Cerebellar nuclear complex (tissue), 1 donor: ENCODE measurements at places on chromosomes 12 and 14.

DNA sequence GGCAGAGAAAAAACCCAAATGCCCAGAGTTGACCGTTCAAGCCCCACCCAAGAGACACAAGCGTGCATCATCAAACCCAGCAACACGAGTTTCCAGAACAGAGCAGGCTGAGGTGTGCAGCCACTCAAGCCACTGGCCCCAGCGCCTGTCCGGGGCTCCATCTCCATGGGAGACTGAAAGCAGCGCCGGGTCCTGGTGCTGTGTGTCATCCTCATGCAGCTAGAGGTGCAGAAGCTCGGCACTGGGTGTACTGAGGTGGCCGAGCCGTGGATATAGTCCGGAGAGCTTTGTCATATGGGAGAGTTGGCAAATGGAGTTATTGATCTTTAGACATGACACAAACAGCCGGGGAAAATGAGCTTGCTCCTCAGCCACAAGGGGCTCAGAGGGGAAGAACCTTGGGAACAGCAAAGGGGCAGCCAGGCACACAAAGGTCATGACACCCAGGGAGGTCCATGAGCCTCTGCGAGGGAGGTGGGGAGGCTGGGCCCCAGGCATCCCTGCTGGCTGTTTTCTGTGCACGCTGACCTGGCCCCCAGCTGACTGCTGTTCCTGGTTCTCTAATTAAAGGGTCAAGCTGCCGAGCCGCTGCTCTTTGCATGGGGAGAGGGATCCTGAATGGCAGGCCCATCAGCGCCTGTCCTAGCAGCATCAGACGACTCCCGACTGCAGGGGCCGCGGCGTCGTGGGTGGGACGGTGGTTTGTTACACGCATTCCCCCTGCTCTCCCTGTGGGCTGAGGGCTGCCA is 145.4 kb upstream of the SFSWAP start:
- DNase-seq: no peak

DNA sequence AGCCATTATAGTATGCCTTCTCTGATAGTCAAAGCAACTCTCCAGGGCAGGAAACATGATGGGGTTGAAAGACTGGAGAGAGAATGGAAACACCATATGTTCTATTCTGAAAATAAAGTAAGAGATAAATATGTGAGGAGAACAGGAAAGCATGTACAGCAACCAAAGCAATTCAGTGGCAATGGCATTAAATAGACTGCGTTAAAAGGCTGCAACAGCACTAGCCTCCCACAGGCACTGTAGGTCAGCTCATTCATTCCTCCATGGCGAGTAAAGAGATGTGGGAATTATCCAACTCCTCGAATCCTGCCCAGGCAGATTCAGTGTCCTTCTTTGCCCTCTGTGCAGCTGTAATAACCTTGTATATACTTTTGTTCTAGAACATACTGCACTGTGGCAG is 43.8 kb downstream of the ANO6 start:
- DNase-seq: no peak

GRCh38 chr12:69348162-69348938 is at the start of gene LYZ:
Gene LYZ (plus strand): TSS chr12:69348381. CDS start chr12:69348409, 28 bp downstream.
- DNase-seq: no peak

DNA sequence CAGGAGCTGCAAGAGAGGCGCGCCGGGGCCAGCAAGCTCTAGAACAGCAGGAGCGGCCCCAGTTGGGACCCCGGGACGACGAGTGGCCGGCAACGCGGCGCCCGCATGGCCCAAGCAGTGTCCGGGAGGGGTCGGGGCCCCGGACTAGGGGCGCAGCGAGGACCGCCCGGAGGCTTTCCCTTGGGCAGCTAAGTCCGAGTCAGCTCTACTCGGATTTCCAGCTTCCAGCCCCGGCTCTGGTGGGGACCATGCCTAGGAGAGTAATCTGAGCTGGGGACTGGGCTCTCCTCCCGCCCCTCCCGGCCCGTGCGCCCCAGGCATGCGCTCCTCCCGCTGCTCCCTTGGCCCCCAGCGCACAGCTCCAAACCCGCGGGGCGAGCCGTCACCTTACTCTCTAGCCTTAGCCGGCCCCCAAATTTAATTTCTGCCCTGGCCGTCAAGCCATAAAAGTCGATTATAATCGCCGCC is 41.6 kb upstream of the CAPRIN2 start:
- no peak for DNase-seq

DNA sequence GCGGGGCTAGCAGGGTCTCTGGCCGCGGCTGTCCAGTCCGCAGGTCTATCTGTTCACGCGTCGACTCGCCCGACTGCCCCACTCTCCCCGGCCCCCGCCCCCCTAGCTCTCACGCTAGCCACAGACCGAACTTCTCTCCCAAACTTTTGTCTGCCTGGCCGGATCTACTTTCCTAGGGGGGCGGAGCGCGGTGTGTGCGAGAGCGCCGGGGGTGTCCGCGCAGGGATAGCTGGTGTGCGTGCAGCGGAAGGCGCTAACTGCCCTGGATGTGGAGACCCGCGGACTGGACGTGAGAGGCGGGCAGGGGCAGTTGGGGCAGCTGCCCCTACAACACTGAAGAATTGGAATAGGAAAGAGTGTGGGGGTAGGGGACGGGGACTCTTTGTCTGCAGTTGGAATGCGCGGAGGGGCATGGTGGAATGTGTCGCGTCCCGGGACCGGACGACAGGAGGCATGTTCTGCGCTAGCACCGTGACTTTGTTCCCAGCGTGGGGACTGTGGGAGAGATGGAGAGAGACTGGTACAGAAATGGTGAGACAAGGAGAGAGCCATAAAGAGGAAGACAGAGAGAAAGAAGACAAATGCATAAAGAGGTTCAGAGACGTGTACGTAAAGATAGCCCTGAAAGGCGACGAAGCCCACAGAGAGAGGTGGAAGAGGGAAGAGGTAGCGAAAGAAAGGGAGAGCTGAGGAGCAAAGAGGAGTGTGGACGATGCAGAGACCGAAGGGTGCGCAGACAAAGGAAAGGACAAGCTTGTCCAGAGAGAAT is at the start of gene AJUBA:
Gene AJUBA (minus strand): TSS at position 75 of the 769 bp plus-strand sequence. CDS start 285 bp downstream, outside the sequence.
- no peak for DNase-seq

DNA sequence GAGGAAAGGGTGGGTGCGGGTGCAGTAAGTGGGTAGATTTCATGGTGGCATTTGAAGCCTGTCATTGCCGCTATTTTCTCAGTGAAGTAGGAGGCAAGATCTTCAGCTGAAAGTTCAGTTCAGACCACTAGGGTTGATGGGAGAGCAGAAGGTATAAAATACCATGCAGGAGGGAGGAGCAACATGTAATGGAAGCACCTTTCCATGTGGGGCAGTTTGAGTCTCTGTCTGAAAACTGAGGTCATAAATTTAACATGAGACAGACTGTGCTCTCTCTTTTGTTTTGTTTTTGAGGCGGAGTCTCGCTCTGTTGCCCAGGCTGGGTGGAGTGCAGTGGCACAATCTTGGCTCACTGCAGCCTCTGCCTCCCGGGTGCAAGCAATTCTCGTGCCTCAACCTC is 22.7 kb downstream of the LRRC74A start:
- DNase-seq: no peak

GRCh38 chr14:100567877-100568163 is 19.4 kb downstream of the BEGAIN start:
- DNase-seq: no peak

- DNase-seq: no peak
Measured at GRCh38 chr12:51626629-51627028, 35.6 kb downstream of the SCN8A start.

- no peak for DNase-seq
Measured at GRCh38 chr12:50611021-50611744, 106.4 kb downstream of the DIP2B start.

DNA sequence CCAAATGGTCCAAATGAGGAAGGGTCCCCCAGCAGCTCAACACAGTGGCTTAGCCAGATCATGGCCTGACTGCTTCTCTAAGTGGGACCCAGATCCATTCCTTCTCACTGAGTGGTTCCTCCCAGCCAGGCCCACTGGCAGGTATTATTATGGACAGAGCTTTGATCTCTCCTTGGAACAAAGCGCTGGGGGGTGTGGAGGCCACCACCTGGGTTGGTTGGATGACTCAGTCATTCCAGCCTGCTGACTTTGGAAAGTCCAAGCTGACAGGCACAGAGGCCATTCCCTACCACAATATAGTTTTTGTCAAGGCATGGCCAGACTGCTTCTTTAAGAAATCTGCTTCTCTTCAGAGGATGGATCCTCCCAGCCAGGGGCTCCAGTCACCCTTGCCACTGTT is 341.1 kb downstream of the BTG1 start:
- DNase-seq: no peak

GRCh38 chr12:1463073-1463905 is 131.1 kb downstream of the FBXL14 start:
- no peak for DNase-seq

GRCh38 chr12:111405859-111406473 is at the start of gene SH2B3:
Gene SH2B3 (plus strand): TSS chr12:111405923. CDS start chr12:111418146, 12,223 bp downstream.
- DNase-seq: no peak

GRCh38 chr12:122495258-122495657 is 5.5 kb downstream of the ZCCHC8 start:
- DNase-seq: no peak

- DNase-seq: no peak
Measured at GRCh38 chr12:38399711-38400206, 83.2 kb downstream of the ALG10B start.

- DNase-seq: no peak
Measured at GRCh38 chr14:50339178-50339804, 27.2 kb downstream of the DMAC2L start.

GRCh38 chr12:120971299-120972180 is 6.8 kb upstream of the HNF1A start:
- peak; percentile 17 for DNase-seq

- DNase-seq: no peak
Measured at GRCh38 chr14:95432144-95433093, 84.0 kb downstream of the SYNE3 start.

- DNase-seq: no peak
Measured at GRCh38 chr14:66295386-66295785, 190.8 kb upstream of the CCDC196 start.

DNA sequence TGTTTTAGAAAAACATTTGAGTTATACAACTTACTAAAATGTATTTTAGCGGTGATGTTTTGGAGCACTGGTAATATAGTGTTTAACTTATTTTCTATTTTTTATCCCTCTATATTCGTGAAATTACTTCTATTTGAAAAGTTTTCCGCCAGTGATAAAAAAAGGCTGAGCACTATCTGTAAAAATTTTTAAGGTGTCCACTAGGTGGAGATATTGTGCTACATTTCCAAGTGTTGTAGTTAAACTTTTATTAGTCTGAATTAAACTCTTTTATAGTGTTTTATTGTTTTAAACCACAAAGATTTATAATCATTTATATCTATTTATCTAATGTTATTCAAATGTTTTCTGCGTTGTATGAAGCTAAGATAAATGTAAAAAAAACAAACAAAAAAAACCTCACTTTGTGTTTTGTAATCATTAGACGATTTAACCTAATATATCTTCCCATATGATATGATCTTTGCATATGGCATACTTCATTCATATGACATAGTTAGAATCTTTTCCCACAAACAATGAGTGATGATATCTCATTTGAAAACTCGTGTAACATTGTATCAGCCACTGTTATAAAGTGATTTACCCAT is 11.8 kb downstream of the ALG10B start:
- DNase-seq: no peak

GRCh38 chr12:45183246-45183645 is 32.6 kb upstream of the ANO6 start:
- no peak for DNase-seq

DNA sequence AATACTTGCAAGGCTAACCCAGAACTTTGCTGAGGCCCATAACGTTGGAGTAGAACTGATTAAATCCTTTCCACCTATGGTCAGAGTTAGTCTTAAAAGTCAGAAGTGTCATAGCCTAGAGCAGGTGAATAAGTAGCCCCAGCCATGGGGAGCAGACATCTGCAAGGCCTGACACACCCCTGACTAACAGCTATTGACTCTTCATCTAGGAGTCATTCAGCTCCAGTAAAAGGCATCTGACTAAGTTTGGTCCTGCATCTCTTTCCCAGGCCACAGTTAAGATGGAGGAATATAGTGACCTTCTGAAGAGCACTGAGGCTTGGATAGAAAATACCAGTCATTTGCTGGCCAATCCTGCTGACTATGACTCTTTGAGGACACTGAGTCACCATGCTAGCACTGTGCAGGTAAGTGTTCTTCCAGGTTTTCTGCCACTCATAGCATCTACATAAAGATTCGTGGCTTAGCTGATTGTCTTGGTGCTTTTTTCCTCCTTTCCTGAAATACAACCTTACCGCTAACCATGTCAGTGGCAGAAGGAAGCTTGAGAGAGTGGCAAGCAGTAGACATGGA is 212.9 kb downstream of the ESR2 start:
- DNase-seq: no peak
